ENCODE measurements at places on chromosomes 16 and 17.

GRCh38 chr16:87598431-87598830 lies 3.9 kb upstream of the JPH3 start:
- ATAC-seq: no peak

- peak; percentile 70 for ATAC-seq
These were observed 51.6 kb downstream of the NT5M start for GRCh38 chr17:17354560-17355349.

GRCh38 chr16:81008505-81008789 lies 1.4 kb downstream of the CENPN start:
- no peak for ATAC-seq

- no peak for ATAC-seq
These were observed 22.6 kb downstream of the CNTNAP1 start for GRCh38 chr17:42704837-42705494.

DNA sequence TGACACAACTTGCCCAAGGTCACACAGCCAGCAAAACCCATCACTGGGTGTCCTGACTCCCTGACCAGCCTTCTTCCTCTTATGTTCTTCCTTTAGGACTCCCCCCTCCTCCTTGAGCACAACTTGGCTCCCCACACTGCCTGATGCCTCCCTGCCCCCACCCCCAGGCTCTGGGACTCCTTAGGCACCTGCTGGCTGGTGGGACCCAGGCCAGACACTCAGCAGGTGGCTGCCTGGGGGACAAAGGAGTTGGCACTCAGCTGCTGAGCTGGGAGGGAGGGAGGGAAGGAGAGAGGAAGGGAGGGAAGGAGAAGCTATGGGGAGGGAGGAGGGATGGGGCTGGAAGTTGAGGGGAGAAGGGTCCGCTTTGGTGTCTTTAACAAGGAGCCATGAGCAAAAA lies 8.0 kb downstream of the SEZ6 start:
- no peak for ATAC-seq

GRCh38 chr16:50684823-50685461 lies 3.8 kb upstream of the SNX20 start:
- peak; percentile 47 for ATAC-seq

DNA sequence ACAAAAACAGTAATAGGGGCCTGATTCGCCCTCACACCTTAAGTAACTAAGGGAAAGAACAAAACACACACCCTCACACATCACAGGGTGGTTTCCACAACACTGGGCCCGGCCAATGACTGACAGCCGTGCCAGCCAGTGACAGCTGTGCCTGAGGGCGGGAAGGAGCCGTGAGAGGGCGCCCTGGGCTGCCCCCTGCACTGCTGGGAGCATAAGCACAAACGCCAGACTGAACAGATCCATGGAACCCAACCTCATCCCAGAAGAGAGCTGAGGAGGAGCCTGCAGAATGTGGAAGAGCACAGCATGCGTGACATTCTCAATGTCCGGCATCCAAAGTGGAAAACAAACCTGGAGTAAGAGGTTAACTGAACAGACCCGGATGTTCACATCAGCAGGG lies 16.0 kb downstream of the CSNK1D start:
- ATAC-seq: peak; percentile 52

DNA sequence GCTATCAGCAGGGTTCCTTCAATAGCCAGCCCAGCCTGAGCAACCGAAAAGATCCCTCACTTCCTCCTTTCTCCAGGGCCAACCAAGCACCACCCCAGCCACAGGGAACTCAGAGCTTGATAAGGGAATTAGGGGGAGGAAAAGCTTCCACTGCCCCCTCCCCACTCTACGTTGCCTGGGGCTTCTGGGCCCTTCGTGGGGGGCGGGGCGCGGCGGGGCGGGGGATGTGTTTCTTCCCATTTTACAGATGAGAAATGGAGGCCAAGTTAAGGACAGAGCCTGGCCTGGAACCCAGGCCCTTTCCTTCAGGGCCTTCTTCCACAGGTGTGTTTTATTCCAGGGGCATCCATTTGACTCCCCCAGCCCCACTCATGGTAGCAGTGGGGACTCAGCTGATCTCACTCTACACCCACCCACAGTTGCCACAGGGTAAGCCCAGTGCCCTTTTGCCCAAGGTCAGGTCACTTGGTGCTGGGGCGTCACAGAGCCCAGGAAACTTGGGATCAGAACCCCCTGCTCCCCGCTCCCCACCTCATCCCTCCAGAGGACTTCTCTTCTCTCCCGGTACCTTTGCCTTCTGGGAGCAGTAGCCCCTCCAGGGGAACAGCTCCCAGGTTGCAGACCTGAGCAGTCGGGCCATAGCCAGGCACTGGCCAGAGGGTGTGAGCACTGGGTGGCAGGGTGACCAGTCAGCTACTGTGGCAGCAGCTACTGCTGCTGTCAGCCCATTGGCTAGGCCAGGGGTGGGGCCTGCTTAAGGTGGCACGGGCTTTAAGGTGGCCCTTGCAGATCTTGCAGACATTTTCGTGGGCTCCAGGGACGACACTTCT lies at the start of gene LDHD:
Gene LDHD (minus strand): TSS at position 700 of the 830 bp plus-strand sequence. CDS start 60 bp downstream, at position 640.
- ATAC-seq: peak; percentile 87

- ATAC-seq: peak; percentile 1
These were observed 2.3 kb downstream of the MYO15B start for GRCh38 chr17:75589919-75590303.

DNA sequence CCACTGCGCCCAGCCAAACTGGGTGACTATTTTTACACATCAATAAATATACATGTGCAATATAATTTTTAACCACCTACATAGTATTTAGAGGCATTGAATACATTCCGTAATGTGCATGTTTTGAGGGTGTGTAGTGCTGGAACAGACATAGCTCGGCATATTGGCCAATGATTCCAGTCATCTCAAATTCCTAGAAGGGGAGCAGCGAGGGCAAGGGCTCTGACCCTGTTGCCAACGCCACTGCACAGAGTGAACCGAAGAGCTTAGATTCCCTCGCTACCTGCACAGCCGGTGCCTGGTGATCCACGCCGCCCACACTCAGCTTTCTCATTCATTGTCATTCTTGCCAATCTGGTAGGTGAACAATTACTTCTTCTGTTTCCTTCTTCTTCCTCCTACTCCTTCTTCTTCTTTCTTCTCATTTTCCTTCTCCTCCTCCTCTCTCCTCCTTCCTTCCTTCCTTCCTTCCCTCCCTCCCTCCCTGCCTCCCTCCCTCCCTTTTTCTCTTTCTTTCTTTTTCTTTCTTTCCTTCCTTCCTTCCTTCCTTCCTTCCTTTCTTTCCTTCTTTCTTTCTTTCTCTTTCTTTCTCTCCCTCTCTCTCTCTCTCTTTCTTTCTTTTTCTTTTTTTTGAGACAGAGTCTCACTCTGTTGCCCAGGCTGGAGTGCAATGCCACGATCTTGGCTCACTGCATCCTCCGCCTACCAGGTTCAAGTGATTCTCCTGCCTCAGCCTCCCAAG lies 26.3 kb upstream of the ATP2A3 start:
- peak; percentile 67 for ATAC-seq

DNA sequence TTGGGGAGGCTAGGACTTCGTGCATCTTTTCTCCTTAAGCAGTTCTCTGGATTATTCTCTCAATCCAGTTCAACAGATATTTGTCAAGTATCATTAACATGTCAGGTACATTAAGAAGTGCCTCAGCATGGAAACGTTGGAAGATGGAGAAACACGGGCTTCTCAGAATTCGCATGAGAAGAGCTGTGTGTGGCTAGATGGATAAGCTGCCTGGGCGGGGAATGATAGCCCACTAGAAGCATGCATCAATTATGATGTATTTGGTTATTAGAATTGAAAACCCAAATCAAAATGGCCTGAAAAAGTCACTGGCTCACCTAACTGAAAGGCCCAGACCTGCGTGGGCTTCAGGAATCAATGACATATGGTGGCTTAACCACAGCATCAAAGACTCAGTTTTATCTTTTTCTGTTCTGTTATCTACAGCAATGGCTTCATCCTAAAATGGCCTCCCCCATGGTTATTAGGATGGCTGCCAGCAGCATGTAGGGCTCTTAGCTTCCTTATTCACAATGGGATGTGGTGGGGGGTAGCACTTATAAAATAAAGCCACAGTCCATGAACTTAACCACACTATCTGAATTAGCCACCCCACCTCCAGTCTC lies 43.9 kb downstream of the MMD start:
- ATAC-seq: no peak

DNA sequence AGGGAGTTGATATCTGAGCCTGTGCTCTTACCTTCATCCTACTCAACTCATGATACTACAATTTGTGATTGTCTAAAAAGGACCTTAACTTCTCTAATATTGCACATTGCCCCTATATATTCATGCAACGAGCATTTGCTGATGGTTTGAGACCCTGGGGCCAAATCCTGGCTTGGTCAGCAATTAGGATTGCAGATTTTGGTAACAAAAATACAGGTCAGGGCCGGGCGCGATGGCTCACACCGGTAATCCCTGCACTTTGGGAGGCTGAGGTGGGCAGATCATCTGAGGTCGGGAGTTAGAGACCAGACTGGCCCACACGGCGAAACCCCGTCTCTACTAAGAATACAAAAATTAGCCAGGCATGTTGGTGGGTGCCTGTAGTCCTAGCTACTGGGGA lies 35.4 kb upstream of the HAPSTR1 start:
- ATAC-seq: no peak

DNA sequence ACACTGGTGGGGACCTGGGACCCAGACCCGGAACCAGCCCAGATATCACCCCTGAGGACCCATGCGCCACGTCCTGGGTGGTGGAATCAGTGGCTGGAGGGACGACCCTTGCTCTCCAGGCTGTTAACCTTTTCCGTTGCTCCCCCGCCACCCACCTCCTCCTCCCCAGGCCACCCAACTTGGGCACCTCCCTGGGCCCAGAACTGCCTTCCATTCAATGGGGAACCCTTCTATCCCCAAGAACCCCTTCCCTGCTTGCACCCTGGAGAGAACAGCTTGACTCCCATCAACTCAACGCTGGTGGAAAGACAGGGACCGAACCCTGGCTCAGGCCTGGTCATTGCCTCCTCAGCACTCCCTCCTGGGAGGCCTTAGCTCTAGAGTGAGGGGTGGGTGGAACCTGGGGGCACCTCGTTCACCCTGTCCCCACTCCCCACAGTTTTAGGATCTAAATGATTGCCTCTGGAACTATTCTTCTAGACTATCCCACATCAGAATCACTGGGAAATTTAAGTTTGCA lies 5.7 kb upstream of the IL32 start:
- ATAC-seq: no peak

- peak; percentile 68 for ATAC-seq
These were observed 417.1 kb downstream of the TMEM114 start for GRCh38 chr16:8173111-8173644.

DNA sequence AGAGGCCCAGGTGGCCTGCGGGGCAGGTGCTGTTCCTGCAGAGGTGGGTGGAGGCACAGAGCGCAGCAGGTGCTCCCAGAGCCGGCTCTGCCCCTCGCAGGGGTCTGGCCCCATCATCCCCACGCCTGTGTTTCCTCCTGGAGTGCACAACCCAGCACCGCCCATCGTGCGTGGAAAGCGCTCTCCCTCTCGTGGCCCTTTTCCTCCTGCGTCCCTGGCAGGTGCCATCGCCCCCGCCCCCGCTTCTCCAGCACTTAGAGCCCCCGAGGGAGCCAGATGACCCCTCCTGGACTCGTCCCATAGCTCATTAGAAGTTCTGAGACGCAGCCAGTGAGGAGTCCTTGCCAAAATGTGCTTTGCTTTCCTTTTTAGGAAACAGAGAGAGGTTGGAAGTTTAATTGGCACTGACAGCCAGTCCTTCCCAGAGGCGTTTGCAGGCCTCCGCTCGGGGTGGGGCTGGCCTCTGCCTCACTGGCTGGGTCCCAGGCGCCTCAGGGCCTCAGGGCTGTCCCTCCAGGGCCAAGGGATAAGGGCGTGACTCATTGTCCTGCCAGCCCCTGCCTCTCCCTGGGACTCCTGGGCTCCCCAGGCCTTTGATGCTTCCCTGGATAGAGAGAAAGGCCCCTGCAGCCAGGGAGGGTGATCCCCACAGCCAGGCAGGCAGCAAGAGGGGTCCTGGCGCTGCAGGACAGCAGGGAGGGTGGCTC lies 32.2 kb upstream of the CHMP6 start:
- ATAC-seq: peak; percentile 46

- no peak for ATAC-seq
These were observed 25.2 kb upstream of the HYDIN start for GRCh38 chr16:71255721-71256120.

GRCh38 chr17:35130392-35130791 lies 9.0 kb downstream of the FNDC8 start:
- ATAC-seq: peak; percentile 18

- ATAC-seq: no peak
These were observed 677 bp downstream of the SLC13A2 start for GRCh38 chr17:28474111-28474531.

- ATAC-seq: no peak
These were observed 32.4 kb downstream of the KCNJ16 start for GRCh38 chr17:70107441-70107840.

DNA sequence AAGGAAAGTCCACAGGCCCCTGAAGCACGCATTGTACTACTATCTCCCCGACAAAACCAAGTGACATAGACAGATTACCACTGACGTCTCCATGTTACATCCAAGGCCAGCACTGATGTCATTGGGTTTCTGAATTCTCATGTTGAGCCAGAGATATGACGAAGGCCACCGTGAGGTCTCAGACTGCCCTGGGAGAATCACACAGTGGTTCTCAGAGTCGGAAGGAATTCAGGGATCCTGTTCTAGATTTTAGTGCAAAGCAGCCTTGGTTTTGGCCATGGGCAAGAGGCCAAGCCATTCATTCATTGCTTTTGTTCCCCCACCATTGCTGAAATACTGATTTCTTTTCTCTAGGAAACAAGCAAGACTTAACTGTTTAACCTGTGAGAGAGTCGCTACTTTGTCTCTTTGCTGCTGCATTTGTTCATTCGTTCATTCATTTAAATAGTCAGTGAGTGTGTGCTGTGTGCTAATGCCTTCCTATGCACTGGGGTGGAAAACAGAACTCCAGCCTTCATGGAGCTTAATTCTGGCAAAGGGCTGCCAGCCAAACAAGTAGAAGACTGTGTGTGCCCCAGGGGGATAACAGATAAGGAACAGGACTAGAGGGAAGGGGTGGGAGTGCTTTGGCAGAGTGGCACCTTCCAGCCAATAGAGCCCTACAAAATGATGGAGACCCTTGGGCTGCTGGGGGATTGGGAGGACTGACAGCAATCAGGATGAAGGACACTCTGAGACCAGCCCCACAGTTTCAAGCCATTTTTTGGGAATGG lies 222.3 kb downstream of the MSI2 start:
- no peak for ATAC-seq

DNA sequence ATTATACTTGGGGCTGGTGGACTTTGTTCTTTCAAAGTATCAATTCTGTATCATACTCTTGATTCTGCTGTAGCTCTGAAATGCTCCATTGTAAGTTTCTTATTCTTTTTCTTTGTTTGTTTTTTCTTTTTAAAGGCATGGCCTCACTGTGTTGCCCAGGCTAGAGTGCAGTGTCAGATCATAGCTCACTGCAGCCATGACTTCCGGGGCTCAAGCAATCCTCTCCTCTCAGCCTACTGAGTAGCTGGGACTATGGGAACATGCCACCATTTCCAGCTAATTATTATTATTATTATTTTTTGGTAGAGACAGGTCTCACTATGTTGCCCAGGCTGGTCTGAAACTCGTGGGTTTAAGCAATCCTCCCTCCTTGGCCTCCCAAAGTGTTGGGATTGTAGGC lies 38.9 kb upstream of the METTL9 start:
- ATAC-seq: no peak
